Foreskin melanocyte (primary cell): ENCODE measurements at places on chromosomes 4 and X.

GRCh38 chrX:97399400-97399799 lies 515.7 kb downstream of the RPA4 start:
- DNase-seq = no peak

GRCh38 chr4:173546776-173547175 lies 16.7 kb upstream of the HAND2 start:
- no peak for DNase-seq

DNA sequence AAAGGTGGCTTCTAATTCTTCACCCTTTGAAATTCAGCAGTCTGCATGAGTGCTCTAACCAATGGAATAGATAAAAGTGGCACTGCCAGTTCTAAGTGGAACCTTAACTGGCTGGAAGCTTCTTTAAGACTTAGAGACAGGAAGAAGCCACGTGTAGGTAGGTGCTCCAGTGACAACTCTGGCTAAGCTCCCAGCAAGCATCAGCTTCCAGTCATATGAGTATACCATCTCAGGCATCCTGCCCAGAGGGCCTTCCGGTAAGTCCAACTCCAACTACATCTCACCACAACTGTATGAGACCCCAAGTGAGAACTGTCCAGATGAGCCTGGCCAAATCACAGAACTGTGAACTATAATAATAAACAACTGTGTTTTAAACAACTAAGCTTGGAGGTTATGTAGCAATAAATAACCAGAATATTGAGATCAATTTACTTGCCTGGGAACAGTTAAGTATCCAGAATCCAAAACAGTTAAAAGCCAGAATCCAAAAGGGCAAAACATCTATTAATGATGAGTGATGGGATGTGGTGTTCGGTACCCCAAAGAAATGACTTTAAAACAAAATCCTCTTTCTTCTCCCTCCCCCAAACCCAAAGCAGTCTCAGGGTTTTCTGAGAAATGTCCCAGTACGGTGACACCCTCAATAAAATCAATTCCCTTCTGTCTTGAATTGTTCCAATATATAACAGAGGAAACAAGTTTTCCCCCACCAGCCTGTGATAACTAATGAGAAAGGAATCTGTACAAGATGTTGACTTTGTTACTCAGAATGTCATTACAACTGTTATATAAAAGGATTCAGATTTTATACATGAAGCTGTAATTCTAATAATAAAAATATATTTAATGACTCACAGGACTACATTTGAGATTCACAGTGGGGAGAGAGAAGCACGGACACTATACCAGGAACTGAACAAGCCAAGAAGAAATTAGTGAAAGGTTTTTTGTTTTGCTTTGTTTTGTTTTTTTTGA lies 4.2 kb downstream of the TSPAN5 start:
- DNase-seq = peak; percentile 34

DNA sequence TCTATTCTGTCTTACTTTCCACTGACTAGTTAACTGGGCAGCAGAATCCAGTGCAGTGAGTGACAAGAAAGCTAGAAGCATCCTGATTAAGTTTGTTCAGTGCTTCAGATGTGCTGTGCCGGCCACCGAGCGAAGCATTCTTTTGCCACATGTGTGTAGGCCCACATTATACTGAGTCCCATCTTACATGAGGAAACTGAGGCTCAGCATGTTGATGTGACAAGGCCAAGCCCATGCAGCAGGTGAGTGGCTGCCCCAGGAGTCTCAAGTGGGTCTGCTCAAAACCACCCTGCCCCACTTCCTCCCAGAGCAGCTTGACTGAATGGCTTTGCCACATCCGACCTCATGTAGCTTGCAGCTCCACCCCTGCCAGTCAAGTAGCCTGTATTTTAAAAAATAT lies 50.5 kb downstream of the RHOH start:
- DNase-seq = no peak

GRCh38 chr4:37988670-37989069 lies 28.5 kb downstream of the PTTG2 start:
- no peak for DNase-seq

GRCh38 chr4:2365054-2365912 lies 53.2 kb downstream of the ZFYVE28 start:
- DNase-seq = no peak

DNA sequence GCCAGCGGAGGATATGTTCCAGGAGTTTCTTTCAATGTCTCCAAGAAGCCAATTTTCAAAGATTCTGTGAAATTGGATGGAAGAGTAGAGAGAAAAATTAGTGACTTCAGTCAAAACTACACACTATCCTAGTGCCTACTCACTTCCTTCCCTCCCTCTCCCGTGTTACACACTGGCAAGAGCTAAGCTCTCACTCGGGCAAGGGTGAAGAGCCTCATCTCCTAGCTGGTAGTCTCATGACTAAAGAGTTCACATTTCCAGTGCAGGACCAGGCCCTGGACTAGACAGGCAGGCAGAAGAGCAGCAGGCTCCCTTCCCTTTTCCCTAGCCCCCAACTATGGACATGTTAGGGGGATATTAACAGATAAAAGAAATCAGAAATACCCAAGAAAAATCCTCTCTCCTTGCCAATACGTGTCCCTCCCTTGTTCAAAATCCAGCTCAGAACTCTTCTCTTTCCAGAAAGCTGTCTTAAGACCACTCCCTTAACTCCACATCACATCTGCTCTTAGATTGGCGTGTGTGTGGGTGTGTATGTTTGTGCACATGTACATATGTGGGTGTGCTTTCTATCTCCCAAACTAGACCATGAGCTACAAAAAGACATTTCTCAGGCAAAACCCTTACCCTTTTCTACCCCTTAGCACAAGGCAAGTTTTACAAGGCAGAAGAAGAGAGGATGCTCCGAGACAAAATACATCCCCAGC lies 29.9 kb downstream of the ZDHHC9 start:
- DNase-seq = no peak

DNA sequence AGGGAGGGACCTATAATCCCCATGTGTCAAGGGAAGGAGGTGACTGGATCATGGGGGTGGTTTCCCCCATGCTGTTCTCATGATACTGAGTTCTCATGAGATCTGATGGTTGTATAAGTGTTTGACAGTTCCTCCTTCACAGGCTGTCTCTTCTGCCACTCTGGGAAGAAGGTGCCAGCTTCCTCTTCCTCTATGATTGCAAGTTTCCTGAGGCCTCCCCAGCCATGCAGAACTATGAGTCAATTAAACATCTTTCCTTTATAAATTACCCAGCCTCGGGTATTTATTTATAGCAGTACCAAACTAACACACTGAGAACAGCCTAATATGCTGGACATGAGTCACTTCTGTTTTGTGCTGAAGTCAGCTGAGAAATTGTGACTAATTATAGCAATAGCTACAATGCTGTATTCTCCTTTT lies 656.9 kb upstream of the CPEB2 start:
- peak; percentile 76 for DNase-seq

GRCh38 chr4:12897954-12898353 lies 586.2 kb downstream of the RAB28 start:
- peak; percentile 87 for DNase-seq
